ENCODE measurements at places on chromosomes 2 and 18. TPM values are rescaled to one million over a fixed set of nuclear protein-coding genes. Genes with fewer than 3 reads are reported as not detected.

Gene GALNT5
- 87.6 TPM for total RNA-seq

Gene HOXD12
- not detected for total RNA-seq

Gene SPP2
- not detected for total RNA-seq

Gene CNTNAP5
- total RNA-seq: under 0.01 TPM

Gene ABCG8
- not detected for total RNA-seq

Gene RAD51AP2
- under 0.01 TPM for total RNA-seq

Gene PRADC1
- 46.8 TPM for total RNA-seq

Gene PHOSPHO2
- total RNA-seq: 2.8 TPM

Gene ACTR2
- 77.5 TPM for total RNA-seq

Gene VAPA
- total RNA-seq: 307 TPM

Gene ANKRD62
- total RNA-seq: under 0.01 TPM

Gene YIPF4
- 36.4 TPM for total RNA-seq

Gene SATB2
- 9.9 TPM for total RNA-seq
